DMS 273 treated with DMSO at 0.1 percent for 48 hours (cell line): ENCODE measurements at places on chromosomes 7 and 10.

DNA sequence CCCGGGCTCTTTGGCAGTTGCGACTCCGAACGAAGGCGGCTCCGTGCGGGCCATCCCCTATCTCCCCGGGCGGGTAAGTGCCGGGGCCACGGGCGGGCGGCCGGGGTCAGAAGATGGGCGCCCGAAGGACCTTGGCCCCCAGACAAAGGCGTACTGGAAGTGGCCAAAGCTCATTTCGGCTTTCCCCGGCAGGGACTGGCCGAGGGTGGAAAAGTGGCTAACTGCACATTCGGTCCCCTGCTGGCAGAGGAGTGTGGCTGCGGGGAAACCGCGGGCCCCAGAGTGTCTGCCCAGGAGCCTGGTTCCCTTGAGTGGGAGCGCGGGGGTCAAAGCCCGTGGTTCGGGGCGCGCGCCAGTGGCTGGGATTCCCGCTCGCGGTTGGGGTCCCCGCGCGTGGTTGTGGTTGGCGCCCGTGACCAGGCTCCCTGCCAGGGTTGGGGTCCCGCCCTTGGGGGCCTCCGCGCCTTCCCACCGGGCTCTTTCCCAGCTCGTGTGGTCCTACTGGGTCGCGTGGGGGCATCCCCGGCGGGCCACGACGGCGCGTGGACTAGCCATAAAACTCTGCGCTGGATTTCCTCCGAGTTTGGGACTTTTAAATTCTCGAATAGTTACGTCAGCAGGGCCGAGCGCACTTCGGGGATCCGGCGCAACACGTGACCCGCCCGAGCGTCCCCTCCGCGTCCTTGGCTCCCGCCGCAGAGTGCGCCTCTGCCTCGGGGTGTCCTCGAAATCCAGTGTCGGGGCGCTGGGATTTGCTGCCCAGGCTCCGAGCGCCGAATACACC lies 124.4 kb downstream of the TACC2 start:
- DNase-seq = no peak

DNA sequence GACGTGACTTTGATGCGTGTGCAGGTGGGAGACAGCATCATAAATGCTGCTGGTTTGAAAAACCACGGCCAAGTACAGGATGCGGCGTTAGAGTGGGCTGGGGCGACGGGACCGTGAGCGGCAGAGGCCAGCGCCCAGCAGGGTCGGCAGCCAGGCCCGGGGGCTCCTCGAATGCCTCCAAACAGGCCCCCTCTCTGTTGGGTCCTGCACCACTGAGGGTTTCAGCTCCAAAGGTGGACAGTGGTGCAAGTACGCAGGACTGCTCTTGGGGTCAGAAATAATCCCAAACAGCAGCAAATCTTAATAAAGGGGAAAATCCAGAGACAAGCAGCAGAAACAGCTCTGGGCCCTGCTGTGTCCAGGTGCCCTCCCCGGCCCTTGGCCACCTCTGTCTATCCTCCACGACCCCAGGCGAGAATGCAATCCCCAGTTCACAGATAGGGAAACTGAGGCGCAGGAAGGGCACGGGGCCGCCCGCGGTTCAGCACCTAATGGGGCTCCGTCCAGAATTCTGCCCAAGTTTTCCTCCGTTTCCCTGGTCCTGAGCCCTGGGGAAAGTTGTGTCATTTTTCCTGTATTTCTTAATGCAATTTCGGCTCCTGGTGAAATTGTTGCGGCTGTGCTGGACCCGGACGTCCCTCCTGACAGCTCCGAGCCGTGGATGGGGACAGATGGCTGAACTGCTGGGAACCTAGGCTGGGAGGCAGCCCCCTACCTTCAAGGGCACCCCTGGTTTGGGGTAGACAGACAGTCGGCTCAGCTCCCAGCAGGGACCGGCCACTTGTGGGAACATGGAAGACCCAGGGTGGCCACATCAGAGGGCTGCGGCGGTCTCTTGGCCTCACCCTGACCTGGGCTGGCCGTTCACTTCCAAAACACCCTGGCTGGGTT lies 97.4 kb downstream of the FOXL3 start:
- no peak for DNase-seq

DNA sequence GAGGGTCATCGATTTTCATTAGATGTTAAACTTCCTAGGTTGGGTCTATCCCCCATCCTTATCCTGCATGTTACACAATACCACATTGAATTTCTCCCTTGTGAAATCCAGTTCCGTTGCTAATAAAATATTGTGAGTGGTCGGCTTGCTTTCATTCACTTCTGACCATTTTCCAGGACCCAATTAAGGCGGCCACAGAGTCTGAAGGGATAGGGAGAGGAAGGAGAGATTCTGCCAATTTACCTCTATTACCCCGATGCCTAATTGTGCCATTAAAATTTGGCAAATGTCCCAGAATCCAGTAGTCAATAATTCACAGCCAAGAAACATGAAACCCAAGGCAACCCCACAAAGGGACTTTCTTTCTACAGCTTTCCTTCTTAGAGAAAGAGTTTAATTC lies 129.9 kb downstream of the IPMK start:
- DNase-seq = no peak

- DNase-seq = no peak
Observed at GRCh38 chr7:101216001-101216859, 1.2 kb downstream of the PLOD3 start.

- DNase-seq = peak; percentile 5
Observed at GRCh38 chr7:128209229-128210035, 31.6 kb upstream of the LEP start.
